ENCODE measurements at places on chromosomes 6 and 20. TPM values are rescaled to one million over a fixed set of nuclear protein-coding genes. Genes with fewer than 3 reads are reported as not detected.

- DNase-seq = no peak
Measured at GRCh38 chr6:21893793-21894192, 300.2 kb downstream of the SOX4 start.

DNA sequence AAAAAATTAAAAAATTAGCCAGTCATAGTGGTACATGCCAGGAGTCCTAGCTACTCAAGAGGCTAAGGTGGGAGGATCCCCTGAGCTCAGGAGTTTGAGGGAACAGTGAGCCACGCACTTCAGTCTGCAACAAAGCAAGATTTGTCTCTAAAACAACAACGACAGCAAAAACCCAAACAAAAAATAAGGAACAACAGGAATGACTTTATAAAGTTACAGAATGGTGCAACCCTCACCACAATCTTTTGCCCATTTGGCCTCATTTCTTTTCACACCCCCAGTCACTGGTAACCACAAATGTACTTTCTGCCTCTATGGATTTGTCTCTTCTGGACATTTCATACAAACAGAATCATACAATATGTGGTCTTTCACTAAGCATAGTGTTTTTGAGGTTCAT is 16.7 kb upstream of the ZFAND3 start:
- DNase-seq = no peak

GRCh38 chr6:97870273-97870672 is 587.3 kb upstream of the MMS22L start:
- no peak for DNase-seq

Gene C6orf163
- 4.5 TPM for total RNA-seq

Gene SALL4
- total RNA-seq = 0.08 TPM

Gene THEMIS
- total RNA-seq = 0.08 TPM

Gene RFX6
- not detected for total RNA-seq

Gene HDGFL1
- not detected for total RNA-seq

DNA sequence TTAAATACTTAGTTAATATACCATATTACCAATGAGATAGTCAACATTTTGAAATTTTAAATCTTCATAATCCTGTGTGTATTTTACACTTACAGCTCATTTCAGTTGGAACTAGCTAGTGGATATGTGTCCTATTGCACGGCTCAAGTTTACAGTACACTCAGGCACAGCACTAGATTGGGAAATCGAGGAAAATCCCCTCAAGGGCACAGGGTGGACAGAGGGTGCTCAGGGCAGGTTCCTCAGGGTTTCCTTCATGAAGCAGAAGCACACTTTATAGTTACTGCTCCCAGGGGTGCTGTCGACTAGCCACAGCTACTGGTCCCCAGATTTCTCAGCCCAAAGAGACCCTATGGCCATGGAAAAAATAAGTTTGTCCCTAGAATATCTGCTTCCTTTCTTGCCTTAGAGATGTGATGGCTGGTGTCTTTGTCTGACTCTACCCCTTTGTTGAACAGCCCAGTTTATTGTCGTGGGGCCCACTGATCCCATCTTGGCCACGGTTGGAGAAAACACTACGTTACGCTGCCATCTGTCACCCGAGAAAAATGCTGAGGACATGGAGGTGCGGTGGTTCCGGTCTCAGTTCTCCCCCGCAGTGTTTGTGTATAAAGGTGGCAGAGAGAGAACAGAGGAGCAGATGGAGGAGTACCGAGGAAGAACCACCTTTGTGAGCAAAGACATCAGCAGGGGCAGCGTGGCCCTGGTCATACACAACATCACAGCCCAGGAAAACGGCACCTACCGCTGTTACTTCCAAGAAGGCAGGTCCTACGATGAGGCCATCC is 1.5 kb downstream of the BTN2A1 start:
- no peak for DNase-seq

Measured in cardiac septum (tissue), 1 donor.